Activated CD8-positive, alpha-beta T cell treated with anti-CD3 and anti-CD28 coated beads, Interleukin-2, amount 10 ng/mL, durations not matched to agents 7 days and 5 days (primary cell): ENCODE measurements at places on chromosomes 5 and 9.

- H3K4me1 ChIP-seq: no peaks in the 10 kb centered on the region
- no peaks in the 10 kb centered on the region for H3K27me3 ChIP-seq
- DNase-seq: peak; percentile 59
- H3K36me3 ChIP-seq: peaks cover 13% of the 10 kb centered on the region
- H3K4me3 ChIP-seq: no peak overlapping the region
- H3K27ac ChIP-seq: no peak overlapping the region
Measured at GRCh38 chr5:149852641-149853330, 91.8 kb downstream of the PDE6A start.

DNA sequence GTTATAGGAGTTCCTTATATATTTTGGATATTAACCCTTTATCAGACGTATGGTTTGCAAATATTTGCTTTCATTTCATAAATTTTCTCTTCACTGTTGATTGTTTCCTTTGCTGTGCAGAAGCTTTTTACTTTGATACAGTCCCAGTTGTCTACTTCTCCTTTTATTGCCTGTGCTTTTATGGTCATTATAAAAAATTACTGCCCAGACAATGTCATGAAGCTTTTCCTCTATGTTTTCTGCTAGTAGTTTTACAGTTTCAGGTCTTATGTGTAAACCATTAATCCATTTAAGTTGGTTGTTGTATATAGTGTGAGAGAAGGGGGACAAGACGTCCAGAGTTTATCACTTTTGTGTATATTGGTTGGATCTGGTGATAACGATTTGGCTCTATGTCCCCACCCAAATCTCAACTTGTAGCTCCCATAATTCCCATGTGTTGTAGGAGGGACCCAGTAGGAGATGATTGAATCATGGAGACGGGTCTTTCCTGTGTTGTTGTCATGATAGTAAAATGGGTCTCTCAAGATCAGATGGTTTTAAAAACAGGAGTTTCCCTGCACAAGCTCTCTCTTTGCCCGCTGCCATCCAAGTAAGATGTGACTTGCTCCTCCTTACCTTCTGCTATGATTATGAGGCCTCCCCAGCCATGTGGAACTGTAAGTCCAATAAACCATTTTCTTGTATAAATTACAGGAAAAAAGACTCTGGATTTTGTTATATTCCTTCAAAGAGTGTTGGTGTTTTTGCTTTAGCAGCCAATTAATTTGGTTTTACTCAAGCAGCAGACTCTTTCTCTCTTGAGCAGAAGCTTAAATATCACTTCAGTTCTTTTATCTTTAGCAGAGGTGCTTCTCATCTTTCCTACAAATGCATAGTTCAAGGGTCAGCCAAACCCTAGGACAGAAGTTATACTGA lies 13.7 kb downstream of the F2R start:
- H3K4me3 ChIP-seq: no peak overlapping the region
- no peak overlapping the region for H3K27ac ChIP-seq
- H3K36me3 ChIP-seq: peaks cover 43% of the 10 kb centered on the region
- peaks cover 19% of the 10 kb centered on the region for H3K4me1 ChIP-seq

GRCh38 chr9:6431038-6431437 lies 18.0 kb downstream of the UHRF2 start:
- peak overlapping the region; percentile 45 for H3K27ac ChIP-seq
- no peak overlapping the region for H3K4me3 ChIP-seq
- H3K4me1 ChIP-seq: peaks cover 57% of the 10 kb centered on the region
- peaks cover 40% of the 10 kb centered on the region for H3K36me3 ChIP-seq
- no peak for DNase-seq

DNA sequence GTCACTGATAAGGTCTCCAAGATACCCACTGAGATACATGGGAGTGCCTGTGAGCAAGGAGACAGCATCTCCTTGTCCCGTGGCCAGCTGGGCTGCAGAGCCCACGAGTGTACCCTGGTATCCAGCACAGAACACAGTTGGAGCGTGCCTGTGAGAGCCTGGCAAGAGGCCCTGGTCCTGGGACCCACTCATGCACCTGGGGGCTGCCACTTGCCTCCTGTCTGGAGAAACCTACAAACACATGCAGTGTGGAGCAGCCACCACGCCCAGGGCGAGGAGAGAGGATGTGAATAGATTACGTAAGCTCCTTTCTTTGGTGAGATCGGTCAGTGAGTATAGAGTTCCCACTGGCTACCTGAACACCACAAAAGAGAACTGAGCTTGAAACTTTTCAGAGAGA lies 88.3 kb downstream of the CTNND2 start:
- H3K27ac ChIP-seq: no peak overlapping the region
- no peaks in the 10 kb centered on the region for H3K4me1 ChIP-seq
- H3K36me3 ChIP-seq: no peaks in the 10 kb centered on the region

- no peak overlapping the region for H3K4me3 ChIP-seq
- H3K4me1 ChIP-seq: no peaks in the 10 kb centered on the region
- no peaks in the 10 kb centered on the region for H3K27me3 ChIP-seq
- no peak overlapping the region for H3K27ac ChIP-seq
Measured at GRCh38 chr9:80890124-80890523, 799.2 kb downstream of the TLE1 start.

DNA sequence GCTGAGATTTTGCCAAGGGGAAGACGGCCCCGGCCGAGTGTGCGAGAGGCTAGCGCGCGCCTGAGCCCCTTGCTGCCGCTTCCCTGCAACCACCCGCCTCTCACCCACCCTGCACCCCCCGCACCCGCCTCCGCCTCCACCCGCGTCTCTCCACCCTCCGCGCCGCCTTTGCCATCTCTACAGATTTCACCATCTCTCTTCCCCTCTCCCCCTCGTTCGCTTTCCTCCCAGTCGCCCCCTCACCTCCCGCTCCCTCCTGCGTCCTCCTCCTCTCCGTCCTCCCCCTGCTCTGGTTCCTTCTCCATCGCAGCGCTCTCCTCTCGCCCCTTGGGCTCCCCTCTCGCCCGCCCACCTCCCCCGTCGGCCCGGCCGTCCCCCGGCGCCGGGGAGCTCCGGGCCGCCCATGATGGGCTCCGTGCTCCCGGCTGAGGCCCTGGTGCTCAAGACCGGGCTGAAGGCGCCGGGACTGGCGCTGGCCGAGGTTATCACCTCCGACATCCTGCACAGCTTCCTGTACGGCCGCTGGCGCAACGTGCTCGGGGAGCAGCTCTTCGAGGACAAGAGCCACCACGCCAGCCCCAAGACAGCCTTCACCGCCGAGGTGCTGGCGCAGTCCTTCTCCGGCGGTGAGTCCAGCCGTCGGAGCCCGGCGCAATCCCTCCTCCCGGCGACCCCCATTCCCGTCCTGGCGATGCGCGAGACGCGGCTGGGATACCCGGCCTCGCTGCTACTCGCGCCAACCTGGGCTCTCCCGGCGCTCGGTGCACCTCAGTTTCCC lies at the start of gene PRDM12:
Gene PRDM12 (plus strand): TSS at position 344 of the 778 bp plus-strand sequence. CDS start 60 bp downstream, at position 404.
- H3K27ac ChIP-seq: peak within 1 kb of the TSS; percentile 22
- no peak within 1 kb of the TSS for H3K4me3 ChIP-seq
- peaks cover 65% of the 10 kb centered on the region for H3K27me3 ChIP-seq
- no peak for DNase-seq
- H3K4me1 ChIP-seq: peaks cover 14% of the 10 kb centered on the region

DNA sequence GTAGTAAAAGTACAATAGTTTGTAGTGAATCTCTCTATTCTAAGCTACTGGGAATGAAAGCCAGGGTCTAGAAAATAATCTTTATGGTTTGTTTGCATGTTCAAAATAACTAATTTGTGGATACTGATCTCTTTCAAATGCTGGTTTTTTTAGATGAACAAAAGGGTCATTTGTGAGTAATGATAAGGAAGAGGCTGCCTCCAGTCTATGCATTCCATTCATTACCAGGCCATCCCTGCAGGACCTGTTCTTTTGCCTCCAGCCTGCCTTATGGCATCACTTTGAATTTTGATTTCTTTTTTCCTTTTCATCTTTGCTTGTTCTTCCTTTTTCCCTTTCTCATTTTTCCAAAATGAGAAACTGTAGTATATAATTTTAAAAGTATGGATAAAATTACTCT lies 312.3 kb downstream of the CWC27 start:
- H3K36me3 ChIP-seq: no peaks in the 10 kb centered on the region
- no peak overlapping the region for H3K4me3 ChIP-seq
- DNase-seq: no peak
- H3K27me3 ChIP-seq: peaks cover 16% of the 10 kb centered on the region
- H3K27ac ChIP-seq: no peak overlapping the region

DNA sequence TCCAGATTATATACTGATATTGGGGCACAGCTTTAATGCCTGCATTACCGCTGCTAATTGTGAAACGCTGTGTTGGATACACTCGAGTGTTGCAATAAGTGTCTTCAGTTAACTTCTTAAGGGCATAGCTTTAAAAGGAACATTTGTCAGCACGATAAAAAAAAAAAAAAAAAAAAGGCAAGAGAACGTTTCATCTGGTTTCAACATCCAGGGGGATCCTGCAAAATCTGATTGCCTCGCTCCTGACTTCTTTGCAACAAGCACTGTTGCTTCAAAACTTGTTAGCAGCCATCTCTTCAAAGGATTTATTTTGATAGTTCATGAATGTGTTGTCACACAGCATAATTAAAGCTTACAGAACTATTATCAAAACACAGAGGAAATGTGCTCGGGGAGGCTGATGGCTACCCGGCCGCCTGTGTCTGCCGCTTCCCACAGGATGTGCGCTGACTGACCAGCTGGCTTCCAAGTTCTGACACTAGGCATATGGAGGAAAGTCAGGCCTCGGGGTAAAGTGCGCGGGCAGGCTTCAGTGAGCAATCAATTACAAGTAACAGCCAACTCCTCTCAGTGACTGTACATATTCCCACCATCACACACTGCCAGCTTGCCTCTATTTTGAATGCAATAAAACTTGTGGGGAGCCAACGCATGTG lies 77.7 kb downstream of the EBF1 start:
- no peak overlapping the region for H3K4me3 ChIP-seq
- H3K36me3 ChIP-seq: no peaks in the 10 kb centered on the region
- peaks cover 5% of the 10 kb centered on the region for H3K4me1 ChIP-seq
- H3K27me3 ChIP-seq: peaks cover 3% of the 10 kb centered on the region
- DNase-seq: no peak

DNA sequence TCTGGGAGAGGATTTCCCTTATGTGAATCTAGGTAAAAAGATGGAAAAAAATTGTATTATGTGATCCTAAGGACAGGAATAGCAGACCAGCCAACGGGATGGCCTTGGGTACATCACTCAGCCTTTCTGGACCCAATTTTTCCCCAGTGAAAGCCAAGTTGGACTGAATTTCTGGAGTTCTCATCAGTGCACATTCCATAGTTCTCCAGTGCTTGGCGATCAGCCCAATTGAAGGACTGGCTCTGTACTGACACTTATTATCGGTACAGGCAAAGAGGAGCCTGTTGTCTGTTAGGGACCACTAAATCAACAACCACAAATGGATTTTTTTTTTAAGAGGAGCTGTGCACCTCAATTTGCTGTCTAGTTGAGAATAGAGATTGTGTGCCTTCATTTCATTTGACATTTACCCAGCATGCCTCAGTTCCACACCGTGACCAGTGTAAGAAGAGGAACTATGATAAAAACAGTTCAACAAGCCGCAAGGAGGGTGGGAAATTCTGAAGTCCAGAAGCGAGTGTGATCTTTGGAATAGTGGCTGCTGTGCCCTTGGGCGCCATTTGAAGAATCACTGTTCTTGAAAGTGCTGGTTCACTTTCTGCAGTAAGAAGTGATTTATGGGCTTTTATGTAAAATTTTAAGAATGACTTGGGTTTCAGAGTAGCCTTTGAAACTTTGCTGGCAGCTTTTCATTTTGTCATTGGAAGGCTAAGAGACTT lies 8.0 kb downstream of the ARL10 start:
- H3K27ac ChIP-seq: no peak overlapping the region
- H3K27me3 ChIP-seq: no peaks in the 10 kb centered on the region

GRCh38 chr5:133829786-133830185 lies 138.6 kb downstream of the C5orf15 start:
- H3K4me1 ChIP-seq: peaks cover 20% of the 10 kb centered on the region
- no peaks in the 10 kb centered on the region for H3K36me3 ChIP-seq
- DNase-seq: no peak

GRCh38 chr9:112252194-112252593 lies 77.1 kb upstream of the SUSD1 start:
- peaks cover 42% of the 10 kb centered on the region for H3K36me3 ChIP-seq
- no peak overlapping the region for H3K4me3 ChIP-seq
- H3K4me1 ChIP-seq: peaks cover 16% of the 10 kb centered on the region

DNA sequence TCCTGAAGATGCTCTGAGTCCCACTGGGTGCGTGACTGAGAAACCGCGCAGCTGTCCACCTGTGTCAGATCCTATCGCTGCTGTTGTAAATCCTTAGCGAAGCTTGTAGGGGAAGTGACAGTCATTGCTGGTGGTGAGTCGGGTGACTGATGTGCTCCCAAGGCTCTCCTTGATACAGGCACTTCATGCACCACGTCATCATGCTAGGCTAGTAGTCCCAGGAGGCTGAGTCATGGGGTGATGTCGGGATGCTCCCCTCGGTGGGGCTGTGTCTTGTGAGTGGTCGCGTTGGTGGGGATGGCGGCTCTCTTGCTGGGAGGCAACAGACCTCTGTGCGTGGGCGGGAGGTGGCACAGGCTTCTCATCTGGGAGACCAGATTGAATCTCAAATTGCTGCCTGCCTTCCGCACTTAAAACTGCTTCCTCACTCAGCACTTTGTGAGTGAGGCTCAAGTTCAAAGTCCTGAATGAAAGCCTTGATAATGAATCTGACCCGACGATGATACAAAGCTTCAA lies 84.7 kb downstream of the CSNK1A1 start:
- no peaks in the 10 kb centered on the region for H3K36me3 ChIP-seq
- no peaks in the 10 kb centered on the region for H3K27me3 ChIP-seq
- H3K27ac ChIP-seq: no peak overlapping the region
- no peak for DNase-seq
- no peak overlapping the region for H3K4me3 ChIP-seq

DNA sequence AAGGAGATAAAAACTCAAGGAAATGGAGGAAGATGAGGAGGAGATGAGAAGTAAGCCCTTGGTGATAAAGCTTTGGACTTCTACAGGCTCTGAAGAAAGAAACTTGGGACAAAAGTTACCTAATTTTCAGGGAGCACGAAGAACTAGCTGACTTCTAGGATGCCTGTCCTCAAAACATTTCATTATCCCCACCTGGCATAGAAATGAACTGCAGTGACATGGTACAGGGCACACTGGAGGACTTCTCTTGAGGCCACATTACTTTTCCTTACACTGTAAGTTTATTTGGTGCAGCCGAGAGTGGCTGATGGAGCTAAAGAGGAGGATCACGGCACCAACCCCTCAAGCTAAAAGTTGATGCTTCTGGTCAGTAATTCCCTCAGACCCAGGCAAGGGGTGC lies 269.5 kb upstream of the MSX2 start:
- no peaks in the 10 kb centered on the region for H3K27me3 ChIP-seq
- no peak overlapping the region for H3K4me3 ChIP-seq
- peaks cover 23% of the 10 kb centered on the region for H3K4me1 ChIP-seq
- no peaks in the 10 kb centered on the region for H3K36me3 ChIP-seq
